Spleen (tissue), 13 donors: ENCODE measurements at places on chromosomes 5 and 9. TPM values are rescaled to one million over a fixed set of nuclear protein-coding genes. Genes with fewer than 3 reads are reported as not detected.

- H3K4me3 ChIP-seq = no peak overlapping the region
- peaks cover 31% of the 10 kb centered on the region for H3K4me1 ChIP-seq
- H3K36me3 ChIP-seq = no peaks in the 10 kb centered on the region
- no peaks in the 10 kb centered on the region for H3K27me3 ChIP-seq
These were observed 19.0 kb upstream of the SPINK4 start for GRCh38 chr9:33220681-33221567.

DNA sequence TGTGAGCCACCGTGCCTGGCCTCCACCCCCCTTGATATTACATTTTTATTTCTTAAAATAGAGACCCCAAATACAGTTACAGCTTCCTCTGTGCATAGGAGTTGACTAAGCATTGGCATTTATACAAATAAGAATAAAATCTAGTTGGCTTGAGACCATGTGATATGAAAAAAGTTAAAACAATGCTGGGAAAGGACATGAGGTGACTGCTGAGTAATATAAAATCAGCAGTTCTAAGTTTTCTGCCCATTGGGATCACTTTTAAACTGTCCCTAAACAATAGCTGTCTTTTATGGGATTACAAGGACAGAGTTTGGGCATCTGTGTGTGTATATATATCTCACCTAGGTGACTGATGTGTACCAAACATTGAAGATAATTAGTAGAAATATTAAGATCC is 96.6 kb downstream of the UBE2R2 start:
- no peak overlapping the region for H3K4me3 ChIP-seq
- no peak for DNase-seq
- H3K36me3 ChIP-seq = peaks cover 70% of the 10 kb centered on the region
- no peaks in the 10 kb centered on the region for H3K4me1 ChIP-seq
- H3K27me3 ChIP-seq = no peaks in the 10 kb centered on the region

DNA sequence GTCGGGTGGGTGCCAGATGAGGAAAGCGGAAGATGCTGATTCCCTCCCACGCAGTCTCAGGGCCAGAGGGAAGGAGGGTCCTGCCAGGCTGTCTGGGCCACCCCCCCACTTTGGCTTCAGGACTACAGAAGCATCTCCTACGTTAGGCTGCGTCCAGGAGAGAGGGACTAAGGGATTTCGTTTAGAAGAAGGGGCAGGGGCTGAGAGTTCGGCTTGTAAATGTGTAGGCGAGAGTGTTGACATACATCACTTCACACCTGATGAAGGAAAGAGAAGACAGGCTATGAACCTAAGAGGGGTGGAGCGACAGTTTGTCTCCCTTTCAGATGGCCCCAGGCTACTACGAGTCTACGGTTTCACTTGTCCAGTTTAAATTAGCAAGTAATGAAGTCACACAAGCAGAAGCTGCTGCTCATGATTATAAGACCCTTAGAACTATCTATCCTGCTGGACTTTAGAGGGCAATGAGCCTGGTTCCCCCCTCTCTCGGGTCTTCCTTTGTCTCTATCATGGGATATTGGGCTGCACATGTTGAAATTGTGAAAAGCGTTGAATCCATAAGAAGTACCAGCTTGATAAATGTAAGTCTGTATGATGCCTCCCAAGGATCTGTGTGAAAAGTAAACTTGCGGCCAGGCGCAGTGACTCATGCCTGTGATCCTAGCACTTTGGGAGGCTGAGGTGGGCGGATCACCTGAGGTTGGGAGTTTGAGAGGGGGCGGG is 193.0 kb downstream of the AOPEP start:
- no peak overlapping the region for H3K4me3 ChIP-seq
- DNase-seq = no peak
- no peaks in the 10 kb centered on the region for H3K27me3 ChIP-seq
- no peaks in the 10 kb centered on the region for H3K36me3 ChIP-seq
- H3K4me1 ChIP-seq = peaks cover 18% of the 10 kb centered on the region

GRCh38 chr5:36596247-36596646 is 10.2 kb upstream of the SLC1A3 start:
- H3K27me3 ChIP-seq = no peaks in the 10 kb centered on the region
- no peaks in the 10 kb centered on the region for H3K36me3 ChIP-seq
- no peak overlapping the region for H3K4me3 ChIP-seq
- H3K27ac ChIP-seq = no peak overlapping the region

GRCh38 chr5:143793249-143793648 is 18.7 kb upstream of the HMHB1 start:
- no peak overlapping the region for H3K4me3 ChIP-seq
- no peaks in the 10 kb centered on the region for H3K27me3 ChIP-seq
- no peaks in the 10 kb centered on the region for H3K4me1 ChIP-seq
- no peak for DNase-seq
- H3K36me3 ChIP-seq = no peaks in the 10 kb centered on the region

DNA sequence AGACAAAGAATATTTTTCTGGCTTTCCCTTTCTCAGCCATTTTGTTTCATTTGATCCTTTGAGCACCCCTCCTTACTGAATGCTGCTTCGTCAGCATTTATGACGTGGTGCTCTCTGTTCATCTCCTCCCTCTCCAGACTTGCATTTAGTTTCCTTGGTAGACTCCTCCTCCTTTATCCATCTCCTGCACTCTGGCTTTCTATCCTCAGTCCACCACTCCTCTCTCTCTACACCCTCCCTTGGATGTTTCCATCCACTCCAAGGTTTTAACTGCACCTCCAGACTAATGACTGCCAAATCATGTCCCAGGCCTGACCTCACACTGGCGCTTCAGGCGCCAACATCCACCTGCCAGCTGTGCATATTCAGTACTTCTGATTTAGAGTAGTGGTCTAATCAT is 245.4 kb downstream of the RAB3C start:
- no peak overlapping the region for H3K4me3 ChIP-seq
- H3K36me3 ChIP-seq = no peaks in the 10 kb centered on the region
- H3K27me3 ChIP-seq = no peaks in the 10 kb centered on the region
- no peaks in the 10 kb centered on the region for H3K4me1 ChIP-seq

DNA sequence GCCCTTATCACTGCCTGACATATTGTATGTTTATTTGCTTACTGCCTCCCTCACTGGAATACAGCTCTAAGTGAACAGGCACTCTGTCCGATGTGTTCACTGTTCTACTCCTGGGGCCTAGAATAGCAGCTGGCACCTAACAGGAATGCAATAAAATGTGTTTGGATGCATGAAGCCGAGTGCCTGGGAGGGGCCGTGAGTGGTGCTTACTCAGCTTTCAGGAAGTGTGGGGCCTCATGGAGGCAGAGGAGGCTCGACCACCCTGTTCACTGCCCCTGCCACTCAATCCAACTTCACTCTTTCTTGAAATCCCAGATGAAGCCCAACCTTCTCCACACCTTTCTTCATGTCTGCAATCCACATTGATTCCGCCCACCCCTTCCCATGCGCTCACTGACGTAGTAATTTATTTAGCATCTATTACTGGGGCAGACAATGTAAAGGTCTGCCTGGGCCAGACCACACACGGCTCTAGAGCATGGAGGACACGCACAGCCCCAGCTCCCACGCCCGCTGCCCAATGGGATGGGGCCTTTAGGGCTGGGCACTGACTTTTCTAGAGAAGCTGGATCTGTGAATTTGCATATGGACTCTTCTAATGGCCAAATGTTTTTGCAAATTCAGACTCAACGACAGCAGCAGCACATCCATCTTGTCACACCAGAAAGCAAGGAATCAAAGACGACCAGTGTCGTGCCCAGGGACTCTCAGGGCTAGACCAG is 21.3 kb downstream of the TBC1D9B start:
- no peak overlapping the region for H3K4me3 ChIP-seq
- H3K36me3 ChIP-seq = peaks cover 78% of the 10 kb centered on the region
- H3K27me3 ChIP-seq = no peaks in the 10 kb centered on the region
- no peak for DNase-seq

GRCh38 chr5:69019668-69020375 is 74.0 kb upstream of the SLC30A5 start:
- no peak overlapping the region for H3K4me3 ChIP-seq
- H3K36me3 ChIP-seq = no peaks in the 10 kb centered on the region
- no peaks in the 10 kb centered on the region for H3K27me3 ChIP-seq
- DNase-seq = no peak
- H3K4me1 ChIP-seq = no peaks in the 10 kb centered on the region

DNA sequence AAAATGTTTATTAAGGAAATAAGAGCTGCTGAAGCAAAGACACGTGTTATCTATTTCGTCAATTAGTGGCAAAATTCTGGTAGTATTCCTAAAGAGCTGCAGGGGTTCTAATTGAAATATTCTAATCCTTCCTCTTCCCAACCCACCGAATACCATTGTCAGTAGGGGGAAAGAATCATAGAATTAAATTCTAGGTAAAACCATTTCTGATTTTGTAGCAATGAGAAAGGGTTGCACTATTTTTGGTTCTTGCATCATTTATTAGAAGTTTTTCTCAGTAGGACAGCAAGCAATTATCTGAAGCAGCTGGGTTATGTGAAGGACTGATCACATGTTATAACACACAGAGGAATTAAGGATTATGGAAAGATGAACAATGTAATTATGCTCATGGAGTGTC is 80.3 kb upstream of the SEMA6A start:
- H3K36me3 ChIP-seq = no peaks in the 10 kb centered on the region
- no peaks in the 10 kb centered on the region for H3K27me3 ChIP-seq
- H3K4me3 ChIP-seq = no peak overlapping the region
- H3K4me1 ChIP-seq = no peaks in the 10 kb centered on the region
- H3K27ac ChIP-seq = no peak overlapping the region
- DNase-seq = no peak

GRCh38 chr5:127486471-127486870 is 31.0 kb upstream of the PRRC1 start:
- H3K36me3 ChIP-seq = no peaks in the 10 kb centered on the region
- DNase-seq = no peak
- no peak overlapping the region for H3K27ac ChIP-seq
- no peaks in the 10 kb centered on the region for H3K4me1 ChIP-seq

SLC12A2 gene
- total RNA-seq = 20.1 TPM

GRCh38 chr5:86880785-86881492 is 263.2 kb downstream of the COX7C start:
- H3K27me3 ChIP-seq = no peaks in the 10 kb centered on the region
- no peak overlapping the region for H3K27ac ChIP-seq
- no peaks in the 10 kb centered on the region for H3K4me1 ChIP-seq
- H3K4me3 ChIP-seq = no peak overlapping the region
- DNase-seq = no peak

GRCh38 chr5:126357585-126358342 is 65.4 kb upstream of the GRAMD2B start:
- no peak overlapping the region for H3K4me3 ChIP-seq
- no peak overlapping the region for H3K27ac ChIP-seq
- H3K4me1 ChIP-seq = no peaks in the 10 kb centered on the region
- DNase-seq = no peak

GRCh38 chr5:17249029-17249634 is 31.7 kb downstream of the BASP1 start:
- H3K27ac ChIP-seq = no peak overlapping the region
- no peak for DNase-seq
- no peak overlapping the region for H3K4me3 ChIP-seq
- no peaks in the 10 kb centered on the region for H3K4me1 ChIP-seq
- H3K36me3 ChIP-seq = peaks cover 7% of the 10 kb centered on the region

DNA sequence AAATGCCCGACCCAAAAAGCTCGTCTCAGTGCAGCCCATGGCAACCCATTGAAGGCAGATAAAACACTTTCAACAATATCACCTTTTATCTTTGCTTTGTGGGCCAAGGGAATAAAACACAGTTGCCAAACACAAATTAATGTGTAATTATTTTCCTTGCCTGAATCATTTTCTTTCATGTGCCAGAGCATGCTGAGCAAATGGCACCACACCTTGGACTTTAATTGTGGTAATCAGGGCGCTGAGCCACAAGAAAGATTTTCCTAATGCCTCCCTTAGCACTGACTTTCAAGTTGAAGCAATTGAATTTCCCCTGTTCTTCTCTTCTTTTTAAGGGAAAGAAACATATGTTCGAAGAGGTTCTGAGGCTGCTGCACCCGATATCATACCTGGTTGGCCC is 297.1 kb upstream of the MSX2 start:
- H3K4me1 ChIP-seq = no peaks in the 10 kb centered on the region
- H3K36me3 ChIP-seq = no peaks in the 10 kb centered on the region
- no peak overlapping the region for H3K27ac ChIP-seq

DNA sequence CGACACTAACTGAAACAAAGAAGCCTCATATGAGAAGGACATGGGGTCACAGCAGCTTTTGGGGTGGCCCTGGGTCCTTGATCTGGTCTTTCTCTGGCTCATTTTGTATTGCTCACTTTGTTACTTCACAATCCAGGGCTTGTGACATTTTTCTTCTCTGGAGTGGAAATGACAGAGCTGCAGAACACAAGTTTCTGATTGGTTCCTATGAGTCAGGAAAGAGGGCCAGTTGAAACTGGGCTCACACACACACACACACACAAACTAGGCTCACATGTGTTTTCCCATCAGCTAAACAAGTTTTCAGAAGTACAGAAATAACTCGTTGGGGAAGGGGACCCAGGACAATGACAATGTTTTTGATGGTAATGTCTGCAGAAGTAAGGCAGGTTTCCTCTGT is 54.3 kb downstream of the TMC1 start:
- H3K36me3 ChIP-seq = no peaks in the 10 kb centered on the region
- H3K4me3 ChIP-seq = no peak overlapping the region
- DNase-seq = no peak
- H3K27ac ChIP-seq = no peak overlapping the region
- no peaks in the 10 kb centered on the region for H3K27me3 ChIP-seq

SRA1 gene
- total RNA-seq = 22.9 TPM

ZDHHC11 gene
- total RNA-seq = 1.3 TPM

- no peaks in the 10 kb centered on the region for H3K4me1 ChIP-seq
- no peaks in the 10 kb centered on the region for H3K36me3 ChIP-seq
- no peak overlapping the region for H3K4me3 ChIP-seq
- DNase-seq = no peak
These were observed 11.8 kb upstream of the UBE2QL1 start for GRCh38 chr5:6436715-6437331.

DNA sequence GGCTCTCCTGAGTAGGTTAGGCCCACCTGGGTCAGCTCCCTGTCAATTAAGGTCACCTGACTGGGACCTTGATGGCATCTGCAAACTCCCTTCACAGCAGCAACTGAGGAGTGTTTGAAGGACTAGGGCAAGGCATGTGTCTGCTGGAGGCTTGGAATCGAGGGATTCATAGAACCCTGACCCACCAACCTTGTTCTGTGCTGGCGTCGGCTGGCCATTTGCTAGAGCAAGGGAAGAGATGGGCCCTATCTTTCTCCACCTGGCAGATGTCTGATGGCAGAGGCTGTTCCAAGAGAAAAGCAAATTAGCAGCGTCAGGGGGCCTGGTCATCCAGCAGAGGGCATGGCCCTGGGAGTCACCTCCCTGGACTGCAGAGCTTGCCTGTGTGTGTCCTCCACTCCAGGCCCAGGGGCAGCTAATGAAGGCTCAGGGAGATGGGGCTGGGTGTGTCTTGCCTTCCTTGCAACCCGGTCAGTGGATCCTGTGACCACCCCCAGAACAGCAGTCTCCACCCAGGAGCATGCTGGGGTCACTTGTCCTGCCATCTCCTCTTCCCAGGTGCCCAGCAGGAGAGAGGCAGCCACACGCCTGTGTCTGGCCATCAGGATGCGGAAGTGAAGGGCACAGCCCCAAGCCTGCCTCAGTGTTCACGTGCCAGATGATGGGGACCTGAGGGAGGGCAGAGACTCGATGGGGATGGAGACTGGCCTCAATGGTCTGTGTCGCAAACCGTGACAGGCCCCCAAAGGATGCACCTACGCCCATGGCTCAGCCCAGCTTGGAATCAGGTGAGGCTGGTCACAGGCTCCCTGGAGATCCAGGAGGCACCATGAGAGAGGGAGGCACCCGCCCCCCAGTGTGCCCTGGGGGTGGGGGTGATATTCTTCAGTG is 53.9 kb downstream of the BARX1 start:
- DNase-seq = peak; percentile 46
- no peaks in the 10 kb centered on the region for H3K36me3 ChIP-seq
- peaks cover 6% of the 10 kb centered on the region for H3K27me3 ChIP-seq
- no peak overlapping the region for H3K4me3 ChIP-seq

MLLT3 gene
- total RNA-seq = 15.2 TPM

KYAT1 gene
- 6.4 TPM for total RNA-seq

GPX8 gene
- total RNA-seq = 10.0 TPM
